ENCODE measurements at places on chromosomes 12 and 14.

GRCh38 chr14:61611880-61612630 lies 83.3 kb upstream of the HIF1A start:
- DNase-seq = no peak

DNA sequence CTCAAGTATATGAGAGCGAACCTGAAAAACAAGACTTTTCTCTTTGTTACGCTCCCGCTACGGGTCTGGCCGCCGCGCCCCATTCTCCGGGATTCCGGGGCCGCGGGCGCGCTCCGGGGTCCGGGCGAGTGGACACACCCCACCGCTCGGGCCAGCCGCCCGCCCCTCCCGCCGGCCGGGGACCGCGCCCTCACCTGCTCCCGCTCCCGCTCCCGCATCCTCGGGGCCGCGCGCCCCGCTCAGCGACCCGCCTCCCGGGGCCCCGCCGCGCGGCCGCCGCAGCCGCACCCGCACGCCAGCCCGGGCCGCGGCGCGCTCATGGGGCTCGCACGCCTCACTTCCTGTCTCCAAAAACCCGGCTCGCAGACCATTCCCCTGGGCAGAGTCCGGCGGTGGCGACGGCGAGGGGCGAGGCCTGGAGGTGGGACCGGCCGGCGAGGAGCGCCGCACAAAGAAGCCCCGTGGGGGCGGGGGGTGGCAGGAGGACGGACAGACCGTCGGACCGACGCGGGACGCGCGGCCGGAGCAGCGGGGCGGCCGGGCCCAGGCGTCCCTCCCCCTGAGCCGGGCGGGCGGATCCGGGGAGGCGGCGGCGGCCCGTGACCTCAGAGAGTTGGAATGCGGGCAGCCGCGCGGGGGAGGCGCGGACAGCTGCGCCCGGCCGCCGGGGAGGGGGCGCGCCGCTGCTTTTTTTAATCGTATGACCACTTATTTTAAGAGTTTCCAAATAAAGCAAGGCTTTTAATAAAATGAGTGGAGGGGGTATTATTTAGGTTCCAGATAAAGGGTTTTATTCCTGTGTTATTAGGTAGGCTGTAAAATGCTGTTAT lies at the start of gene PTPN21:
Gene PTPN21 (minus strand): TSS at position 551 of the 830 bp plus-strand sequence. CDS start 4,590 bp downstream, outside the sequence.
- DNase-seq = no peak

DNA sequence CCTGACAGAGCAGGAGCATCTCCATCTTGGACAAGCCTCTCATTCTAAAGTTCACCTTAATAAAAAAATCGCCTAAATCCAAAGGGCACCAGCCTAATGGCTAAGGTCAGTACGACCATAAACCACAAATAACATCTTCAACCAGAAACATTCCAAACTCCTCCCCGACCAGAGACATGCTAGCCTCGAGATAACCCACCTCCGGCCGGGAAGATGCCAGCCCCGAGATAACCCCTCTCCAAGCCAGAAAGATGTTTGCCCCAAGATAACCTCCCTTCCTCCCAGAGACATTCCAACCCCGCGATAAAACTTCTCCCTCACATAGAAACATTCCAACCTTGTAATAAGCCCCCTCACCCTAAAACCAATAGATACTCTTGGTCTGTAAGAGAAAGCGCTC lies 86.8 kb upstream of the PKP2 start:
- DNase-seq = no peak

GRCh38 chr12:8644345-8645248 lies 18.0 kb downstream of the MFAP5 start:
- DNase-seq = no peak

- DNase-seq = no peak
Measured at GRCh38 chr12:92496790-92497189, 206.0 kb upstream of the PLEKHG7 start.

GRCh38 chr12:18165422-18165871 lies 75.5 kb upstream of the RERGL start:
- no peak for DNase-seq

DNA sequence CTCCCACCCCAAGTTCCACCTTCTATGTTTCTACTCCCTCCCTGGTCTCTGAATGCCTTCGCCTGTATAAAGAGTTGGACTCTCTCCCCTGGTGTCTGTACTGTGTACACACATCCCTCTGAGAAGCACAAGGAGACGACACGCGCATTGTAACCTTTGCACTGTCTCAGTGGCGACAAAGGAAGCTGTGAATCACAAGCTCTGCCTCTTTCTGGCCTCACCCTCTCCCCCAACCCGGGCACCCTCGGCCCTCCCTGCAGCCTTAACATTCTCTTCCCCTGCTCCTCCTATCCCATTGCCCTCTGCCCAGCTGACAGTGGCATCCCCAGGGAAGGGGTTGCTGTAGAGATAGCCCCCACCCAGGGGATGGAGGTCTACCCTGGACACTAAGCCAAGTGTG lies 2.5 kb upstream of the SMARCD1 start:
- no peak for DNase-seq

- no peak for DNase-seq
Measured at GRCh38 chr12:52391618-52392002, 6.2 kb upstream of the KRT84 start.

GRCh38 chr12:23671881-23672280 lies 277.6 kb downstream of the SOX5 start:
- DNase-seq = no peak

GRCh38 chr14:68133856-68134255 lies 314.3 kb downstream of the RAD51B start:
- DNase-seq = no peak

DNA sequence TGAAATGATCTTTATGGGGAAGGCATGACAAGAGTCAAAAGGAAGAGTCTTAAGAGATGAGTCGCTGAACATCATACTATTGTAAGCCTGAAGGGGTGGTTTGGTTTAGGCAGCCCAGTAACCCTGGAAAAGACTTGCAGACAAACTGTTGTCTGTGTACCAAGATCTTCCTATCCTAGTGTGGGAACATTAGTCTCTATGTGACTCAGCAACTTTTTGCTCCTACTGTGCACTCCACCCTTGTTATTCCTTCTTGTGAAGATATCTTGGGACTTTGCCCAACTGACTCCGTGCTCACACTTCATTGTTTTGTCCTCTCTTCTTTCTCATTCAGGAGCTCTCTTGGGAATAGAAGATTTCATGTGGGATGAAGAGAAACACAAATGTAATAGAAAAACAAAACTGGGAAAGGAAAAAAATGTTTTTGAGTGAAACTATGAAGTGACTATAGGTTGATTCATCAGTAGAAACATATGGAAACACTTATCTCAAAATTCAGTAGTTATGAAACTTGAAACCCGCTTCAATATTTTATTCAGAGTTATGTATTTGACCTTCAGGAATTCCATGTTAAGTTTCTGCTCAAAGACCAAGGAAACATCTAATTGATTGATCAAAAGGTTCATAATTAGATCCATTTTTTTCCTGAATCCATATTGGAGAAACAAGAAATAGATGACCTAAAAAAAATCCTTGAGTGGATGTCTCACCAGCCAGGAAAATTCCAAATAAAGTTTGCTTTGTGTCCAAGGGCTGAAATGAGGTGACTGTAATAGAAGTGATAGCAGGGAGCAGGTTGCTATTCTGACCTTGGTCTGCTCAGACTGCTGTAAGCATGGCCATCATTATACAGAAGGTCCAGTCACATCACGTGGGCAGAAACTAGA lies 67.2 kb downstream of the BTG1 start:
- peak; percentile 34 for DNase-seq

- no peak for DNase-seq
Measured at GRCh38 chr14:103543140-103543539, 14.1 kb downstream of the TRMT61A start.

DNA sequence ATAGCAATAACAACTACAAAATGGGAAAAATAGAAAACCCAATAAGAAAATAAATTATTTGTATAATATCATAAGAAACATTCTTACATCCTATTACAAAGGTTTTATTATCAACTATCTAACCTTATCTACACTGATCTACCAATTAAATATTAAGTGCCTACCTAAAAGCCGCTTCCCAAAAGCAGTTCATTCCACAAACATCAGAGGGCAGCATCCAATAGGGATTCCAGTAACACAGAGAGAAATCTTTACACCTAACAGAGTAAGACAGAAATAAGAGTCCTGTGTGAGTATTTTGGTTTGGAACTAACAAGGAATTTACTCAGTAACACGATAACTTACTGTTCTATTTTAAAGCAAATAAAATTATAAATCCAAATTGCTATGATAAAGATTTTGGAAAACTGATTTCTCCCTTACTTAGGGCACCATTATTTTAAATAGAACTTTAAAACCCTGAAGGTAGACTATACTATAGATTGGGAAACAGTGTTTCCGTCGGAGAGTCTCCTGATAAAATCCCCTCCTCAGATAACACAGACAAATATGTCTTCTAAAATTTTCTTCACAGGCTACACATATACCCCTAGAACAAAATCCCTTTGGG lies 15.0 kb downstream of the GXYLT1 start:
- peak; percentile 71 for DNase-seq

DNA sequence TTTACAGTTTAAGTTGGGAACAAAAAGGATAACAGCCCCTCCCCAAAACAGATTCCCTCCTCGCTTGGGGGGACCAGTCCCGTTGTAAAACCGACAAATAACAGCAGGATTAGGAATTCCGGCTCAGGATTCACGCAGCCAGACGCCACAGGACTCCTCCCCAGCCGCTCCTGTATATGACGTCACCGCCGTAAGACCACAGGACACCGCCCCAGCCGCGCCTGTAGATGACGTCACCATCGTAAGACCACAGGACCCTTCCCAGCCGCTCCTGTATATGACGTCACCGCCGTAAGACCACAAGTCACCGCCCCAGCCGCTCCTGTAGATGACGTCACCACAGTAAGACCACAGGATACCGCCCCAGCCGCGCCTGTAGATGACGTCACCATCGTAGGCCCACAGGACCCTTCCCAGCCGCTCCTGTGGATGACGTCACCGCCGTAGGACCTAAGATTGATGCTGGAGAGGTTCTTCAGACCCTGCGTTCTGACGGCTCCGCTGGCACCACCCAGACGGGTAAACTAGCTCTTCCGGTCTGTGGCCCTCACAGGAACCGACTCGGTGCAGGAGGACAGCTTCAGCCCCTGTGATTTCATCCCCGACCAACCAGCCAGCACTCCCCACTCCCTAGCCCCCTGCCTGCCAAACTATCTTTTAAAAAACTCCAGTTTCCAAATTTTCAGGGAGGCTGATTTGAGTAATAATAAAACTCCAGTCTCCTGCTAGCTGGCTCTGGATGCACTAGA lies 43.9 kb upstream of the FBRSL1 start:
- DNase-seq = peak; percentile 67

DNA sequence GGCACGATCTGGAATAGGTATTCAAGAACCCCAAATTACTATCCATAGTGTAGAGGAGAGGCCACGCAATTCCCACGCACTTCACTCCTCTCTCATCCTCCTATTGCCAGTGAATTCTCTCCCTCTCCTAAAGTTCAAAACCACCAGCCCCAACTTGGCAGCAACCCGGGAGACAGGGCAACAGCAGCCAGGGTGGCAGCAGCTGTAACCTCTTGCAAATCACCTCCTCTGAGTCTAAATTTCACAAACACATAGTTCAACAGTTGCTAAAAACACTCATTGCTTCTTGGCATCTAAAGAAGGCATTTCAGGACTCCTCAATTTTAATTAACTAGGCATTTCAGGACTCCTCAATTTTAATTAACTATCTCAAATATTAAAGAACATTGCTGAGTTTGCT lies 37.7 kb upstream of the MANSC4 start:
- no peak for DNase-seq

- no peak for DNase-seq
Measured at GRCh38 chr12:129401572-129401971, 502.3 kb downstream of the TMEM132D start.

DNA sequence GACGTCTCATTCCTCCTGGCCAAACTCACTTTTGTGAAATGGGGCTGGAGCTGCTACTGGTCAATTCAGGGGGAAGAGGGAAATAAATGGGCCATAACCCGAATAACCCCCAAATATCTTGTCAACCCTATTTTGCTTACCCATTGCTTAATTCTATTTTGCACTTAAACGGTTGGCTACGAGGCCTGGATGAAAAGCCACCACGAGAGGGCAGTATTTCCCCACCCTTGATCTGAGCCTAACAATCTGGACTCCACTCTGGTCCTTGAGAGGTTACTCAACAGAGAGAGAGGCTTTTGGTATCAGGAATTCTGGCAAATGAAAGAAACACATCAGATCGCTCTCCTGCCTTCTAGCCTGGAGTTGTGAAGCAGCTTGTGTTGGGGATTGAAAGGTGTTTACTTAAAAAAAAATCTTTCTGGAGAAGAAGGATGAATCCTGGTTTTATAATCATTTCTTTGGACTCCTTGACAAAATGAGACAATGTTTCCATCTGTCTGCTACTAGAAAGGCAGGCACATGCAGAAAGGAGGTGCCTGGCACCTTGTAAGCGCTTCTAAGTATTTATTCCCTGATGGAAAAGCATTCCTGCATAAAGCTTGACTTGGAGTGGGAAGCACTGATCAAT lies 22.4 kb upstream of the FBXO21 start:
- peak; percentile 83 for DNase-seq

DNA sequence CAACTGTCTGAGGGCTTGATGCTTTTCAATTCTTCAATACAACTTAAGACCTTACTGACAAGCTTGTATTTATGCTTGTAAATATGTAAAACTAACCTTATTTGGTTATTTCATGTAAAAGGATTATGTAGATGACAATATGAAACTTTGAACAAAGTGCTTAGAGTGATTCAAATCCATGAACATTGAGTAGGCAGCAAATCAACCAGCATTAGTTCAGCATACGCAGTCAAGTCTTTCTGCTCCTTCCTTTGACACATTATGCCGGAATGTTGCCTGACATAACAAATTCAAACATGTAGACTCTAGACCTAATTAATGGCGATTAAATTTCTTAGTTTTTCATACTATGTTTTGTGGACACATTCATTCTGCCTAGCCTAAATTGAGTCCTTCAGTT lies 105.2 kb downstream of the FGD4 start:
- no peak for DNase-seq

DNA sequence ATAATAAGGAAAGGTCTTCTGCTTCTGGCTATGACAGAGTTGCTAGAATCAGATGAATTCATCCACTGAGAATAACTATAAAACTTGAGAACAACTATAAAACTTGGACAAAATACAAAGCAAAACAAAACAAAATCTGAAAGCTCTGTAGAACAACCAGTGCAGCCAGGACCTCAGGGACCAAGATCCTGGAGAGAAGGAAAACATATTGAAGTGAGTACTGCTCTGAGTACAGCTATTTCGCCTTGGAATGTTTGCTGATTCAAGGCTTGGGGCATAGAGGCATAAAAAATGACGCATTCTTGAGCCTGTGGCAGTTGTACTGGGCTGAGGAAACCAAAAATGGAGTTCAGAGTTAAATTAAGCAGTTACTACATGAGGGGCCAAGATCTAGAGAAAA lies 21.7 kb downstream of the FOXA1 start:
- no peak for DNase-seq

DNA sequence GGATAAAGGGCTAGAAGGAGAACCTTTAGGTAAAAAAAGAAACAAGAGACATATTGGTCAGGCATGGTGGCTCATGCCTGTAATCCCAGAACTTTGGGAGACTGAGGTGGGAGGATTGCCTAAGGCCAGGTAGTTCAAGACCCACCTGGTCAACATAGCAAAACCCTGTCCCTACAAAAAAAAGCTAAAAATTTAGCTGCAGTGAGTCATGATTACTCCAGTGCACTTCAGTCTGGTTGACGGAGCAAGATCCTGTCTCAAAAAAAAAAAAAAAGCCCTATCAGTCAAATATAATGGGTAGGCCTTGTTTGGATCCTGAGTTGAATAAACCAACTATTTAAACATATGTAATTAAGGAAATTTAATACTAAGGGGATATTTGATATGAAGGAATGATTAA lies 54.2 kb downstream of the PPP1R36 start:
- no peak for DNase-seq
